ENCODE measurements at places on chromosomes 6 and 20.

- DNase-seq = no peak
Observed at GRCh38 chr6:4801491-4802110, 25.4 kb downstream of the CDYL start.

GRCh38 chr6:15090745-15091384 lies 155.0 kb upstream of the JARID2 start:
- DNase-seq = no peak

DNA sequence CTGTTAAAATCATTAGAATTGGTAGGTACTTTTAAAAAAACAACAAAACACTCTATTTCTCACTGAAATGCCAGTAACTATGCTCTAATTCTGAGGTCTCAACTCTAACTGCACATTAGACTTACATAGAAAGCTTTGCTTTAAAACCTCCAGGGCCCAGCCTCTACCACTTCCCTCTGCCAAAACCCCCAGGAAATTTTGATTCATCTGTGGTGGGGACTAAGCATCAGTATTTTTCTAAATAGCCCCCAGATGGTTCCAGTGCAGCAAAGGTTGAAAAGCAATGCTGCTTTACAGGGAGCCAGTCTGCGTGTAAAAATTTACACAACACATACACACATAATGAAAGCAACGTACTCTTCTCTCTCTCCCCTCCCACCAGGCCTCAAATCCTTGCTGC lies 3.8 kb downstream of the TBC1D32 start:
- DNase-seq = no peak

DNA sequence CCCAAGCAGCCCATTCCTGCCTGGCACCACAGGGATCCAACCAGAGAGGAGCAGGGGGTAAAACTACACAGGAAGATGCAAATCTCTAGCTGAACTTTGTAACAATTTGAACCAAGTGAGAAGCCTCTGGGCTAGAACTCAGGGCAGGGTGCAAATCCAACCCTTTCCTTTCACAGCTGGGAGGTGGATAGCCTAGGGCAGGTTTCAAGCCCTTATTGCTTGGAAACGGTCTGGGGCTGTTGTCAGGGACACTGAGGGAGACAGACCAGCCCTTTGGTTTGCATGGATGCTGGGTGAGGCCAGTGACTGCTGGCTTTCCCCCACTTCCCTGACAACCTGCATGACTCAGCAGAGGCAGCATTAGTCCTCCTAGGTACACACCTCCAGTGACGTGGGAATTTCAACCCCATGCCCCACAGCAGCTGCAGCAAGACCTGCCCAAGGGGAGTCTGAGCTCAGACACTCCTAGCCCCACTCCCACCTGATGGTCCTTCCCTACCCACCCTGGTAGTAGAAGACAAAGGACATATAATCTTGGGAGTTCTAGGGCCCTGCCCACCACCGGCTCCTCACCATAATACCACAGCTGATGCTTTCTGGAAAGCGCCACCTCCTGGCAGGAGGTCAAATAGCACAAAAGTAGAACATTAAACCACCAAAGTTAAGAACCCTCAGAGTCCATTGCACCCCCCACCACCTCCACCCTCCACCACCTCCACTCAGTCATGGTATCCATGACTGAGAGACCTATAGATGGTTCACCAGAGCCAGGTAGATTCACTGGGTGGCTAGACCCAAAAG lies 797.7 kb upstream of the MAN1A1 start:
- DNase-seq = no peak

- DNase-seq = no peak
Observed at GRCh38 chr20:29443819-29444218, 1813.6 kb upstream of the DEFB115 start.

DNA sequence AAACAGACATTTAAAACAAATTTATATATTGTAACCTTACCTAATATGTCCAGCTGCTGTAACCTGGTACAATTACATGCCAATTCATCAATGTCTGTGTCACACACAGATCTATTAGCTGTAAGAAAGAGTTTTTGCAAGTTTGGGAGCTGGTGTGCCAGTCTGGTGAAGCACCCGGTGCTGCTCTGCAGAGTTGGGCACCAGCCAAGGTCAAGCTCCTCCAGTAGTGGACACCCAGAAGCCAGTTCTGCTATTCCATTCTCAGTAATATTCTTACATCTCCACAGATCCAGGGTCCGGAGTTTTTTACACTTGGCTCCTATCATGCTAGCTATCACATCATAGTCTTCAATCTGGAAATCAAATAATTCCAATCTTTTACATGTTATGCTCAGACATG lies 41.0 kb downstream of the POU3F2 start:
- no peak for DNase-seq

DNA sequence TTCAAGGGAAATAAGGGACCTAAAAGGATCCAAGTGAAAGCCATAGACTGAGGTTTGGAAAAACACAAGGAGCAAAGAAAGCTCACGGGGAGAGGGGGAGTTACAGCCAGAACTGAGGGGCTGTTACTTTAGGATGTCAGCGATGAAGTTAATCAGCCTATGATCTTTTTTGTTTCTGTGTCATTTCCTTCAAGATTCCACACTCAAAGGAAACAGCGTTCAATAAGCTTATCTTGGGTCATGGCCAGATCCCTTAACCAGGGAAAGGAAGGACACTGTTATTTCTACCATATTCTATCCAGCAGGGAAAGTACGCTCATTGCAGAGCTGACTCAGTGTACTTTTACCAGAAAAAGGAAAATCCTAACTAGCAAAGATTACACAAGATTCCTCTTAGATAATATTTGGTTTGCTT lies 132.8 kb downstream of the PFDN4 start:
- no peak for DNase-seq

- DNase-seq = no peak
Observed at GRCh38 chr6:54238396-54238795, 69.8 kb upstream of the TINAG start.

DNA sequence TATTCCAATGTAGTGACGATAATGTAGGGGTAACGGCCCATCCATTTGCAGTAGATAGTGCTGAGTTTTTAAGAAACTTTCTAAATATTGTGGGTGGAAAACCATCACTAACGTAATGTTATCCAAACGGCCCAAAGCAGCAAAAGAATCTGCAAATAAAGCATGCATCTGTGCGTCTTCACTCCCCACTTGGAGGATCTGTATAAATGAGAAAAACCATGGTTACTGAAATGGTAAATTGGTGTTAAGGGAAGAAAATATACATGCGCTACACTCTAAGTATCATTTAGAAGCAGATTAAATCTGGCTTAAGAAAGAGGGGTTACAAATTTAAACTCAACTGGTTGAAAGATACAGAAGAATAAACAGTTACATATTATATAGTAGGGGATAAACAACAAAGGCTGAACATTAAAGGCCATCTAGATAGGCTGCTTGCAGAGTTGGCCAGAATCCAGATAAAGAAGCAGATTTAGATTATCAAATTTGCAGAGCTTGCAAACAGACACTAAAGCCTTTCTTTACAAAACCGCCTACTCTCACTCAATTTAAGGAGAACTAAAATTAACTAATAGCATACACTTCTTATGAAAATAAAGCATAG lies 93.3 kb downstream of the SESN1 start:
- no peak for DNase-seq

GRCh38 chr6:168369786-168370185 lies 50.2 kb upstream of the DACT2 start:
- no peak for DNase-seq

GRCh38 chr6:39143238-39143930 lies 28.4 kb upstream of the SAYSD1 start:
- DNase-seq = no peak

Measured in activated CD4-positive, alpha-beta T cell treated with anti-CD3 and anti-CD28 coated beads for 1 hour (primary cell).